Stimulated activated CD8-positive, alpha-beta memory T cell treated with anti-CD3 and anti-CD28 coated beads, Interleukin-4, amount 100 ng/mL, for 1 hour (primary cell): ENCODE measurements at places on chromosomes 7 and 10.

DNA sequence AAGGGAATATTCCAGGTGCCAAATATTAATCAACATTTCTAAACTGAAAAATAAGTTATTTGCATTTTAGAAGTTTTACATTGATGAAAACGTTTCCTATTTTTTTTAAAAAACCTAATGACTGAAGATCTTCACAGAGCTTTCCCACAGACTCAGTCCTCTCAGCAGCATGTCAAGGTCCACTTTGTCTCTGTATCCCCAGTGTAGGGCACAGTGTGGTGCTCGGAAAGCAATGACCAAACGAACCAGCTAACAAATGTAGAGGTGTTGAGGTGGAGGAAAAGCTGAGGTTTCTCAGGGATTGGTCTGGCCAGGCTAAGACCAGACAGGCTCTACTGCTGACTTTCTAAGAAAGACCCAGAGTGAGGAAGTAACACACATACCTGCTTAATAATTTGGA lies 202.2 kb upstream of the CDCA7L start:
- DNase-seq: no peak

DNA sequence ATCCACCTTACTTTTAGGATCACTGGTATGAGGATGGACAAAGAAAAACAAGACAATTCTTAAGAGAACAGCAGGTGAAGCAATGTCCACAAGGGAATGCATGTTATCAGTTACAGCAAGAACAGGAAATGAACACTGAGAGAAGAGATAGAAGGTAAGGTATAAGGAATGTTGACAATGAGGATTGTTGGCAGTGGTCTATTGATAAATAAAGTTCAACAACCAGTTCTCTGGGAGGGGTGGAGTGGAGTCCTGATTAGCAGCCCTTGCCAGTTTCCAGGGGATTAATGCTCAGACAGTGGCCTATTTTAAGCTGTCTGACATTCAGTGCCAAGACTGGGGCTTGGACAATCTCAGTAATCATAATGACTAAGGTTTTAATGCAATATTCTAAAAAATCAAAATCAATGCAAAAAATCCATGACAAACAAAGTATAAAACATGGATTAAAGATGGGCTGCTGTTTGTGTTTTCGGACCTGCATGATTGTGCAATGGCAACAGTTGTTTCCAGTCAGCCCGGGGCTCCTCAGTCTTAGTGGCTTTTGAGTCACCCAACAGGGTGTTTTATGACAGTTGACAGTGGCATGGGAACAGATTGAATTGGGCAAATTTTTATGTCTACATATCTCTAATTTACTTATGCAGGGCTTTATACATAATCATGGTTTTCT lies 13.8 kb upstream of the AKR1B1 start:
- no peak for DNase-seq

DNA sequence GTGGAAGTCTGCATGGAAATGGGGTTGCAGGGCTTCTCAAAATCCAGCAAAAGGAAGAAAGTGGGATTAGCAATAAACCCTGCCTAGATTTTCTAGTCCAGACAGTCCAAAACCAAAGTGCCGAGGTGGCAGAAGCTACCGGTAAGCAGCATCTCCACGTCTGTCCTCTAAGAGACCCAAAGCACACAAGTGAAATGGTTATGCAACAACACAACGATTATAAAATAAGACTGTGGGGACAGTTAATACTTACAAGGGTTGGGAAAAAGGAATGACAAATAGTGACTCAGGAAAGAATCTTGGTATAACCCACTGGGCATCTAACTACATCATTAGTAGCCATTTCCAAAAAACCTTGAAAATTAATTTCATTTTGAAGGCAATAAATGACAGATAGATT lies 24.7 kb downstream of the CREB3L2 start:
- DNase-seq: no peak

DNA sequence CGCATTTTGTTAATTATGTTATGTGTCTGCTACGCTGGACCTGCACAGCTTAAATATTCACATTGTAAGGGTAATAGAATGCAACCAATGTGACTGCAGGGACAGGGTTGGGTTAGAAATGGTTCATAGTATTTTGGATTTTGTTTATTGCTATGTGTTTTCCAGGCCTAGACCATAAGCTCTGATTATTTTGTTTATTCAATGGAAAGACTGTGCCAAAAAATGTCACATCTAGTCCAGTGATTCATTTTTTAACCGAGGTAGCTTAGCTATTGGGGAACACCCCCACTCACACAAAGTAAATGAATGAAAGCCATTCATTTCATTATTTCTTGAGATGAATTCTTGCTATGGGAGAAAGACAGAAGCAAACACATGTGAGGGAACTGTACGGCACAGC lies 516.5 kb upstream of the ANKRD30A start:
- no peak for DNase-seq

DNA sequence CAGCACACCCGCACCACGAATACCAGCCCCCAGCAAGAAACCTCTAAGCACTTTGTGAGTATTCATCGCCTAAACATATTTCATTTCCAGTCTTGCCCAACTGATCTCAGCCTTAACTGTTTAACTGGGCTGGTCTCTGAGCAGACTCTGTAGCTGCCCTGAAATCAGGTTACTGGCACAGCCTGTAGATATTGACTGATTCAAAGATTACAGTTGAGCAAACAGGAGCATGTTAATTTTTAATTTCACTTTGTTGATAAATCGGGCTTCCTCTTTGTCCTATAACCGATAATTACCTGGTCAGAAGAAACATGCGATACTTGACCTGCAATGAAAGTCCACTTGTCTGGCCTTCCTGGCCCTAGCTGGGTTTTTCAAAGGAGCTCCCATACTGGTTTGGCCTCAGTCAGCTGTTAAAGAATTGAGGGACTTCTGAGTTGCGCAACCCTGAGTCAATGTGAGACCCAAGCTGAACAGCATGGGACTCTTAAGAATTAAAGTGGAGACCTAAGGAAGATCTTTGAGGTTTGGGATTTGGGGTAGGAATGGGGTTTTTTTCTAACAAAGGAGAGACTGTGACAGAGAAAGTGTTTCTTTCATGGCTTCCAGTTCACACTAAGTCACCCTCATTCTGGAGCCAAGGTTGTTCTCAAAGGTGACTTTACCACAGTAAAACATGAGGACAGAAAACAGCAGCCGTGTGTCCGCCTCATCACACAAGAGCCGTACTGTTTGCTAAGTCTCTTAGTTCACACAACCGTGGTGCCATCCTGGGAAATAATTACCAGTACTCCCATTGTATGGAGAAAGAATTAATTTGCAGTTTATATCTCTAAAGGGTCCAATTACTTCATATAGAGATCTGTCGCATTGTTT lies 75.9 kb downstream of the PPP1R3C start:
- DNase-seq: no peak

DNA sequence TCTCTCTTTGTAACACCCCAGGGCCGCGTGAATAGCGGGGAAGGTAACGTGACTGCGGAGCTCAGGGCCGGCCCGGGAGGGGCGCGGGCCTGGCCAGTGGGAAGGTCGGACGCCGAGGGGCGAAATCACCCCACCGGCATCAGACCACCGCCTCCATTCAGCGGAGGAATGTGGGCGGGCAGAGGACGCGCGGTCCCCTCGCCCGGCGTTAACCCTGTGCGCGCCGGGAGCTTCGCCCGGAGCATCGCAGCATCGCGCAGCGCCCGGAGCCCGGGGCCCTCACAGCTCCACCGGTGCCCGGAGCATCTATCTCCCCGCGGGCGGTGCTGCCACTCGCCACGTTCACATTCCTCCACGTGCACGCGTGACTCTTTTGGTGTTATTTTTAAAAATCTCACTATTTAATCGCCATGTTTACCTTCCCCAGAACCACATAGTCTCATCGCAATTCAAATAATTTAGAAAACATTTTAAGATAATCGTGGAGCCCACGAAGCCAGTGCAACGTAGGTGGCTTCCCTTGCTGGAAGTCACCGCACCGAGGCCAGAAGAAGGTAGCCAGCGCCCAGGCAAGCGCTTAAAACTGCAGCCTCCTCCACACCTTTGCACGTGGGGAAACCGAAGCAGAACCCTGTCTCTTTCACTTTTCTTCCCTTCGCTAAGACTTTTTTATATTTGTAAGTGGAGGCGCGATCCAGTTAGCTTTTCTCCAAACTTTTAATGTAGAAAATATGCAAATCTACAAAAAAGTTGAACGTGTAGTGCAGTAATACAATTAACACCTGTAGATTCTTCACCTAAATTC lies 21.8 kb downstream of the FGFBP3 start:
- DNase-seq: no peak

GRCh38 chr10:130049987-130050386 lies 60.6 kb downstream of the C10orf143 start:
- no peak for DNase-seq

DNA sequence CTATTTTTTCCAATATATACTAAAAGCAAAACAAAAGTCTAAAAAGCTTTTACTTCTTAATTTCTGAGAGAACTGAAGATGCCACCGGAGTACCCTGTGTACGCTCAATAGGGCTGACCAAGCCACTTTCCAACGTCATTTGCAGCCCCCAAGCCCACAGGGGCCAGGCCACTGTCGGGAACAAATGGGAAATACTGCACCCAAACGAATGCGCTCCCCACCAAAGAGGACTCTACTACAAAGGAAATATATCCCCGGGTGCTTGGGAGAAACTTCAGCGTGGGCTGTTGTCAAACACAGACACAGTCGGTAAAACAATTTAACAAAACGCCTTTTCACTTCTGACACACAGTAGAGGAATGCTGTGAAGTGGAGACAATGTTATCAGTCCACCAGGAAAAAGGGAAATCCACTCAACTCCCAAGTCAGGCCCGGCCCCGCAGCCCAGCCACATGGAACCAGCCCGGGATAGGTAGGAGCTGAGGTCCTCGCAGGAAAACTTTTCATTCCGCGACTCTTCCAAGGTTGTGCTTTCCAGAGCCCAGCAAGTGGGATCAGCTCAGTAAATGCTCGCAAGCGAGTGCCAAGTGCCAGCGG lies 1.4 kb downstream of the PARD3 start:
- DNase-seq: no peak

DNA sequence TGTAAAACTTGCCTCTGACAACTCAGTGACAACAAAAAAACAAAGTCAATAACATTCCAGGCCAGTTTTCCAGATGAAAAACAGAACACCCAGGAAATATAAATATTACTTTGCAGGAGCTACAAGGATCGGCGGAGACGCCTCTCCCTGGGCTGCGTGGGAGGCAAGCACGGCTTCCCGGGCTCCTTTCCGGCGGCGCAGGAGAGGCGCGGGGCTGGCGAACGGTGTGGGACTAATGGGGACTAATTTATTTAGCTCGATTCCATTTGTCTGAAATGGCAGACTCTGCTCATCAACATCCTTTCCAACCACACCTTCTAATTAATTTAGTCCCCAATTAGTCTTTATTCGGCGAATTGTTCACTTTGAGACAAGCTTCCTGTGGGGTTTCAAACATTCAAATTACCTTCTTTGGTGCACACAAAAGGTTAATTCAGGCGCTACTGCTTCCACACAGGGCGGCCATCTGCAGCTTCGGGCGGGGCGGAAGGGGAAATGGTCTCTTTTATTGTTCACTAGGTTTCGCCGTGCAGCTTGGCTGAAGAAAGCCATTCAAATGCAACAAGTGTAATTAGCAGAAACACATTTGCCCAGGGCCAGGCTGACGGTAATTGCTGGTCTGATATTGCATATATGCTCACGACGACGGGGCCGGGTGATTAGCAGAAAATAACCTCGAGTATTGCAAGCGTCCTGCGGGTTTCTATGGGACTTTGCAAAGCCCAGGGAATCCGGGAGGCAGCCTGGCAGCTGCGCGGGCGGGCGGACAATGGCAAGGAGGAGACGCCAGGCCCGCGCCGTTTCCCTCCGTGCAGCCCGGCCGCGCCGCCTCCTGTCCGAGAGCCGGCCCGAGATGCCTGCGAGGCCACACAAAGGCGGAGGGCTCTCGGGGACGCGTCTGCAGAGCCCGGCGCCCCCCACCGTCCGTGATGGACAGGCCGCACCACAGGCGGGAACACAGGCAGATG lies 270.1 kb downstream of the PTPRN2 start:
- no peak for DNase-seq

GRCh38 chr10:36266923-36267322 lies 624.8 kb upstream of the FZD8 start:
- no peak for DNase-seq

GRCh38 chr7:133718131-133718530 lies 409.0 kb upstream of the LRGUK start:
- DNase-seq: no peak

DNA sequence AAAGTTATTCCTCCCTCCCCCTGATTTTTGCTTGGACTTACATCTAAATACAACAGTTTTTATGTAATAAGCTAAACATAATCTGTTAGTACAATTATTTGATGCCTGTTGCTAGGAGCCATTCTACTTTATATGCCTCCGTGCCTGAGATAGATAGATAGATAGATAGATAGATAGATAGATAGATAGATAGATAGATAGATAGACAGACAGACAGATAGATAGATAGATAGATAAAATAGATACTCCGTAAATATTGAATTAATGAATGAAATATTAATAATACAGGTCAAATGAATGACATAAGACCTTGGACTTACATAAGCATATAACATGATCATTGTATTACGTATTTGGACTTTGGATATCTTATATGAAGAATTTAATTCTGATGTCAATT lies 23.0 kb downstream of the NET1 start:
- no peak for DNase-seq

GRCh38 chr10:9075420-9075819 lies 1020.9 kb downstream of the GATA3 start:
- DNase-seq: no peak

DNA sequence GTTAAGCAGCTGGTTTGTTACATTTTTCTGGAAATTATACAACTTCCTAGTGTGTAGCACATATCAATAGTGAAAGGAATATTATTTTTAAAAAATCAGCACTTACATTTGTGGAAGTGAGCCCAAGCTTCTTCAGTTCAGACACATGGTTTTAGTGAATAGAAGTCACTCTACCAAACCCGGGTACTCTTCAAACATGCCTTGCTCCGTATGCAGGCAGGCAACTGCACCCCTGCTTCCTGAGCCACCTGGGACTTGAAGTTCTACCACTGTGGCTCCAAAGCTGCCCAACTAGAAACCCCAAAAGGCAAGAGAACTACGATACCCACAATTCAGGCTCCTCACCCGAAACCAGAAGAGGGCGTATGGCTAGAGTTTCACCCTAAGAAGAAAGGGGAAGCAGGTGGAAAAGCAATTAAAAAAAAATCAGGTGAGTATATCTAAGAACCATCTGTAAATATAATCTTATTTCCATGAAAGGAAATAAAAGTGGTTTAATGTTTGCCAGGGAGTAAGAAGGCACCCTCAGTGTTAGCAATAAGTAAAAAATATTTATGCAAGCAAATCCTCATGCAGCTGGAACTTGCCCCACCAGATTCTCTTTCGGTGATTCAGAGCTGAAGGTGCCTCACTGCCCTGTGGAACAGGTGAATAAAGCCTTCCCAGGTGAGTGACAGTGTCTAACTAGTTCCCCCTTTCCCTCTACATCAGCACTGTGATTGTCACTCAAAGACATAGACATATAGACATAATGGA lies at the start of gene MACC1:
Gene MACC1 (minus strand): TSS at position 192 of the 756 bp plus-strand sequence. CDS start 55,522 bp downstream, outside the sequence.
- no peak for DNase-seq

DNA sequence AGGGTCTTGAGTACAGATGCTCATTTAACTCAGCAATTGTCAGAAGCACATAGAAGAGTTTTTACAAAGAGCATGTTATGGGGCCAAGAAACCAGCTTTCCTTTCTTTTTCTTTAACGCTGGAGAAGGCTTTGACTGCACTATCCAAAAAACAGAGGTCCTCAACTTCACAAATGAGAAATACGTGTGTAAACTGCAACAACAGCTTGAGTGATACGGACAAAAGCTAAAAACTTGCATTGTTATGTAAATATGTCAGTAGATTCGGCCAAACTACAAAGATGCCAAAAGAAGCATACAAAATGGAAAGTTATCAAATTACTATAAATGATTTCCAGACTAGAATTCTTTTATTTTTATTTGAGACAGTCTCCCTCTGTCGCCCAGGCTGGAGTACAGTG lies 62.4 kb upstream of the C10orf90 start:
- no peak for DNase-seq

- DNase-seq: no peak
Measured at GRCh38 chr10:107409522-107409921, 245.0 kb upstream of the SORCS1 start.
